ENCODE measurements at places on chromosomes 2 and 18.

GRCh38 chr2:144516981-144517865 is 2.7 kb downstream of the ZEB2 start:
- DNase-seq = no peak

DNA sequence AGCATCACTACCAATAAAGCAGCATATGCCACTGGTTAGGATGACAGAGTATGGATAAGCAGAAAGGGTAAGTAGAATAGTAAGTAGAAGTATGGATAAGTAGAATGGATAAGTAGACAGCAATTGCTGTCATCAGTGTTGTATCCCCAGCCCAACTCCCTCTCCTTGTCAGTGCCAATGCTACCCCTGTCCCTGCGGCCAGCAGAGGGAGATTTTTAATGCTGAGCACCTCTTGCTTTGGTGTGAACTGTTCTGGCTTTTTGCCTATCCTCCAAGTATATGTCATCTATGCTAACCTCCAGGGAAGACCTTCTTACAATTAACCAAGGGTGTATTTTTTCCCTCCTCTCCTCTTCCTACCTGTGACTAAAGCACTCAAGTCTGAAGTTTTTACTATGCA is 136.7 kb upstream of the SPHKAP start:
- peak; percentile 2 for DNase-seq

DNA sequence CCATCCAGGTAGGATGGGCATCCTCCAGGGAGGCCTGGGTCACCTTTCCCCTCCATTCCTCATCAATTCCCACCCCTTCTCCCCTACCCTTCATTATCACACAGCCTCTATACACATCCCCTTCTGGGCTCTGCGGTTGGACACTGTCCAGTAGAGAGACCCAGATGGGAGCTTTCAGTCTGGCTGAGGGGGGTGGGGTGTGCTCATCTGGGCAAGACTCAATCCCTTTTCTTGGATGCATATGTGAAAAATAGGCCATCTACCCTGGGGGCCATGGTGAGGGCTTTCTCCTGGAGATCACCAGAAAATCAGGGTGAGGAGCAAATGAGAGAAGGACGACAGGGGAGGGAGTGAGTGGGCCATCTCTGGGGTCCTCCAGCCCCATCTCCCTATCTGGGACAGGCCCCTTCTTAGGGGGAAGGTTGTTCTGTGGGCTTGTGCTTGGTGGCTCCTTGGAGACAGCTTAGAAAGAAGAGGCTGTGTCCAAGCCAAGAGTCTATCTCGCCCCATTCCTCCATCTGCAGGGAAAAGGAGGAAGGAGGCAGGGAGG is 160.1 kb downstream of the DYSF start:
- no peak for DNase-seq

- no peak for DNase-seq
Observed at GRCh38 chr2:19176172-19176852, 182.1 kb downstream of the OSR1 start.

Data from NCI-H1436 treated with DMSO at 0.1 percent for 48 hours (cell line).